Stimulated activated CD4-positive, alpha-beta T cell treated with anti-CD3 and anti-CD28 coated beads, Interleukin-1b, Interleukin-23, amount 100 ng/mL, for 4 hours (primary cell): ENCODE measurements at places on chromosomes 11 and 22.

DNA sequence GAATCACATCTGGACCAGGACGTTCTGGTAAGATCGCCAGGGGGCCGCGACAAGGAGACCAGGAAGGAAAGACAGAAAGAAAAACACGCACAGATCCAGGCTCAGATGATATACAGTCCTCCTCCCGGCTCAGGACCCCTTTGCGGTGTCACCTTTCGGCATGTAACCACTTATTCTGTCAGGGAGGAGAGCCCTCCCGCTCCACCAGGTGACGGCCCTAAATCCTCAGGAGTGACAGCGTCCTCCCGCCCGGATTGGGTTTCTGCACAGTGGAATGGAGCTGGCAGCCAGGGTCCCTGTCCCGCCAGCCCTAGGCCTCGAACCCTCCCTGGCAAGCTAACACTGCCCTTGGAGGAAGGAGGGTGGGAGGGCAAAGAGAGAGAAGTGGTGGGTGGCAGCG lies 24.3 kb upstream of the KCNQ1OT1 start:
- DNase-seq: no peak

DNA sequence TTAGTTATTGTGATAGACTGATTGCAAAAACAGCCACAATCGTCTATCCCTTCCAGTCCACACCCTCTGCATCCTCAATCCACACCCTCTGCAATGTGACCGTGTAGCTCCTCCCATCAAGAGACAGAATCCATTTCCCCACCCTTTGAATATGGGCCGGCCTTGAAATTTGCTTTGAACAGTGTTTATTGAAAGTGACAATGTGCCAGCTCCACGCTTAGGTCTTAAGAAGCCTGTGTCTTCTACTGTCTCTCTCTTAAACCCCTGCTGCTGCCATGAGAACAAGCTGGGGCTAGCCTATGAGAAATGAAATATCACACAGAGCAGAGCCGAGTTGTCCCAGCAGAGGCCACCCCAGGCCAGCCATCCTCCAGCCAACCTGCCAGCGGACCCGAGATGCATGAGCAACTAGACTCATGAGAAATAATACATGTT lies 22.3 kb upstream of the MICAL2 start:
- DNase-seq: no peak

- DNase-seq: no peak
These were observed 20.8 kb downstream of the CARS1 start for GRCh38 chr11:3036419-3036818.

DNA sequence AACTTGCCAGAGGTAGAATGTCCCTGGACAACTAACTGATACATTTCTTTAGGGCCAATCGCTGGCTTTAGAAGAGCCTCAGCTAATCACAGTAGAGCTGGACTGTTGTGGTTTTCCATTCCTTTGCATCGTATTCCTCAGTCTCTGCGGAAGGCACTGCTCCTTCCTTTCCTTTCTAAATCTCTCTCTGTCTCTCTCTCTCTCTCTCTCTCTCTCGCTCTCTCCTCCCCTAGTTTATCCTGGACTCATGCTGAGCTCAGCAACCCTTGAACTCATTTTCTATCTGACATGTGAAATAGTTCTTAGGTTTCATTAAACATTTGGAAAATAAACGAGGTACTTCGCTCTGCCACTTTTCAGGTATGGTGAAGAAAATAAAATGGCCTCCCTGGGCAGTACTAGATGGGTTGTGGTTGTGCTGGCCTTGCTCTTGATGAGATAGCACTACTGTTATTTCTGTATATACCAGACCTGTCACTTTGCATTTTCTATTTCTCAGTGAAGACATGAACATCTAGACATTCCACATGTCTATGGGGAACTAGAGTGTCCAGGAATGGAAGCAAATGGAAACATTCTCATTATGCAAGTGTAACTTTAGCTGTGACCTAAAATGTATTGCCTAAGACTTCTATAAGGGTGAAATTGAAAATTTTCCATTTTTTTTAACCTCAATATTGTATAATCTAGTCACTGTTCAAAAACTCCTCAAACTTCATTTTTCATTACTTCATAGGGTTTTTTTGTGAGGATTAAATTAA lies 12.0 kb upstream of the SESN3 start:
- no peak for DNase-seq

- DNase-seq: no peak
These were observed 8.6 kb downstream of the IGHMBP2 start for GRCh38 chr11:68912254-68912653.

DNA sequence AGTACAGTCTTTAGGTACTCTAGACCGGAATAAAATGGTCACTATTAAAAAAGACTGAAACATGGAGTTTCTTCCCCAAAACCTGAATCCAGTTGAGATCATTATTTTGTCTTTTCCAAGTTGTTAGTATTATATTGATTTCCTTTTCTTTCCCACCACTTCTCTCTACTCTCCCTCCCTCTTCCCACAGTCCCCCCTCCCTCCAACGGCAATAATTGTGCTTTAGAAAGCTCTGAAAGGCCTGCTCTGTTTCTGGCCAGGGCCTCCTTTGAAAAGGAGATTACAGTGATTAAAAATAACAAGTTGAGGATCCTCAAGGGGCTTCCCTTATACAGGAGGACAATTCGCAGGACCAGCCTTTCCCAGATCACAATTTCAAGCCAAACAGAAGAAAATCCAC lies 3.5 kb downstream of the SPON1 start:
- DNase-seq: no peak

DNA sequence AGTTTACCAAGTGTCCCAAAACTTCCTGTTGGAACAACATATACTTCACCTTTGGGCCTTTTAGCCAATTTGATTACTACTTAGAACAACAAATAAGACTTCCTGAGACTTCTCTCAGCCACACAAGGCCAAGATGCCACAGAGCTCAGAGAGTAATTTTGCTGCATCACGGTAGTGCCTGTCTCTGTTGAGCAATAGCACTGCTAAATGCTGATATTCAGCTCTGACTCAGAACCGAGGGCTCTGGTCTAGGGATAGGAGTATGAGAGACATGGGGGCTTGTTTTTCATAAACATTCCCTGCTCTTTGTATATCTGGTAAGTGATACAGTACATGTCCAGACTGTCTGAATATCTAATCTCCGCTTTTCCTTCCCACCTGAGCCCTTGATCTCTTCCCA lies 260.4 kb upstream of the ARHGAP20 start:
- DNase-seq: no peak

DNA sequence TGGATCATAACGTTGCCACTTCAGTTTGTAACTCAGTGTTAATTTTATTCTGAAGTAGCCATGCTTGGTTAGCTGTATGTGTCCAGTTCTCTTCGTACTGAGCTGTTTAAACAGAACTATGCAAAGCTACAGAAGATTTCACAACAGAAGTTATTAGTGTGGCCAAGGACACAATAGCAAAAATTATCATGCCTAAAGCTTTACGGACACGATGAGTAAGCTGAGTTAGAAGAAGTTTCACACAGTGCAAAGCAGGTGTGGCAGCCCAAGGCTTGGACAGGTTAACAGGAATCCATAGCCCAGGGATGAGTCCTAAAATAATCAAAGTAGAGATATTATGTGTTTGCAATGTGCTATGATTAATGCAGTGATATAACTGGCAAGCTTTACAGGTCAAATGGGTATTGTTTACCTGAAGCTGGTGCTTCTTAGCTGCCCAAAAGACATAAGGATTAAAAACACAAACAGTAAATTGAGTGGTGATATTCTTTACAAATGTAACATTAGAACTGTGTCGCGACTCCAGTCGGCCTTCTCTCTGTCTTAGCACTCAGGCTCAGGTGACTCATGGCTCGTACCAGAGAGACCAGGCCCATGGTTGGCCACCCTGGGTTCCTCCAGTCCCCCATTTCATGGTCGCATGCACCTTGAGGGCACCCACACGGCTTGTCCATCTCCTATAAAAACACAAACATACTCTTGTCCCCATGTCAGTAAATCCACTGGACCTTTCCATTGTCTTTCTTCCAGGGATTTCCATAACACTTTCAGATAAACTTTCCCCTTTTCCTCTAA lies 35.5 kb upstream of the NCAM1 start:
- DNase-seq: no peak

GRCh38 chr22:17980015-17980590 lies 44.3 kb downstream of the MICAL3 start:
- DNase-seq: no peak

DNA sequence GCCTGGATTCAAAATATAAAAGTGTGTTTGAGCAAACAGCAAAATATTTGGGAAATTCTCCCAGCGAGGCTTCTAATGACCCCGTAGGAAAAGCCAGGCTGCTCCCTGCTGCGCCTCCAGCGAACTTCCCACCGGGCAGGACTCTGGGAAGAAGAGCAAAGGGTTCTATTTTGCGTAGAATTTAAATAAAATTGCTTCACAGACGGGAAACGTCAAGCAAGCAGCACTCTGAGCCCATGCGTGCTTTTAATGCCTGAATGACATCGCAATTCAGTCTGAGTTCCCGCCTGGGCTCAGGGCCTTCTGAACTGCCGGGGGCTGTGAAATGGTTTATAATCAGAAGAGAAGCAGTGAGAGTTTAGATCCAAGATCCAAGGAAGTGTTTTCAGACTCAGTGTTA lies 775.1 kb downstream of the BRD1 start:
- DNase-seq: no peak

- DNase-seq: no peak
These were observed 52.4 kb upstream of the CD5 start for GRCh38 chr11:61049859-61050258.

GRCh38 chr22:45888221-45889092 lies 88.5 kb downstream of the WNT7B start:
- no peak for DNase-seq
